ENCODE measurements at places on chromosomes 11 and 22. TPM values are rescaled to one million over a fixed set of nuclear protein-coding genes. Genes with fewer than 3 reads are reported as not detected.
A peak's percentile ranks its signal among the peaks of the same experiment; 100 is the strongest.

DNA sequence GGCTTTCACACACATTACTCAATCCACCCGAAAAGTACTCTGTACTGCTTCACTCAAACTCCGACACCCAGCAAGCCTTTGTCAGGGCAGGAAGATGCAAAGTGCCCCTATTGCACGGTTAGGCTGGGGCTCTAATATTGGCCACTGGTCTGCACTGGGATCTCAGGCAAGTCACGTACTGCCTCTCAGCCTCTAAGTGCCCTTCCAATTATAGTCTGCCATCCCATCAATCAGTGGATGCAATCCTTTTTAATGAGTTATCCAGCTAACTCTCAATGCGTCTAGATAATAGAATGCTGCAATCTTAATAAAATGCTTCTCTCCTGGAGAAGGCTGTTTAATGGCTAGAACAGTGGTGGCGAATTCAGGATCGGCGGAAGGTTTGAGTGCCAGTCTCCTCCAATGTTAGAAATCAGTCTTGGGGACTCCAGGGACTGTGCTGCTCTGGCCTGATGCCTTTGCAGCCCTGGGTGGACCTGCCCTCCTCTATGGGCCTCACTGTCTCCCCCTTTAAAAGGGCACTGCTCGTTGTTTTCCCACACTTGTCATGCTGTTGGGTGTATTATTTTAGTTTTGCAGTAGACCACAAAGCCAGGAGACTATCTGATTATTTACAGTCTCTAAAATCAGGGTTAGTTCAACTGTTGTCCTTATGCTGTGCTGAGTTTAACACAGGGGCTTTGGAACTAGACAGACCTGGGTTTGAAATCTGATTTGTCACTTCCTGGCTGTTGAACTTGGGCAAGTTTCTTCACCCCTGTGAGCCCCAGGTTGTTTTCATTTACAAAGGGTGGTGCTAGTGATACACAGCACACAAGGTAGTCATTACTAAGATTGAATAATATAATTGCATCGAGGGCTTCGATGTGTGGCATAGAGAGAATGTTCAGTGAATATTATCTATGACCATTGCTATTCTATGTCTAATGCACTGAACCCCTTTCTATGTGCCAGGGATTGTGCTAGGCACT is 36.7 kb downstream of the CLMP start:
- no peaks in the 10 kb centered on the region for H3K36me3 ChIP-seq
- no peak overlapping the region for H3K27ac ChIP-seq
- H3K4me1 ChIP-seq: peaks cover 9% of the 10 kb centered on the region
- H3K27me3 ChIP-seq: no peaks in the 10 kb centered on the region

GRCh38 chr11:12853652-12854296 is 155.3 kb upstream of the RASSF10 start:
- H3K27ac ChIP-seq: peak overlapping the region; percentile 88
- H3K27me3 ChIP-seq: no peaks in the 10 kb centered on the region
- H3K4me1 ChIP-seq: peaks cover 70% of the 10 kb centered on the region
- peak; percentile 49 for DNase-seq
- peaks cover 12% of the 10 kb centered on the region for H3K36me3 ChIP-seq

DNA sequence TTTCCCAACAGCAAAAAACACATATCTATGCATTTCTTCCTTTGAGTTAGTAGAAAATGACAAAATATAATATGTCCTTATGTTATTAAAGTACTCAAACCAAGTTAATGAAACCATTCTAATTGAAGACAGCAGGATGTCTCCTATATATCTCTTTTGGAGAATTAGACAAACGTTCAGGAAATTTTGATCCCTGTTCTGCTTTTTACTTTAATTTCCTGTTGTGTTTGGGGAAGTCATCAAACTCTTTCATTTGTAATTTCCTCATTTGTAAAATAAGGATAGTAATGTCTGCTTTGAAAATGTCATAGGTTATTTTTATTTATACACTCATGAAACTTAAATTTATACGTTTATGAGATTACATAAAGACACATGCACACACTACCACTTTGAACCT is 281.8 kb upstream of the ANO5 start:
- H3K36me3 ChIP-seq: no peaks in the 10 kb centered on the region
- H3K4me3 ChIP-seq: no peak overlapping the region
- no peaks in the 10 kb centered on the region for H3K27me3 ChIP-seq
- H3K27ac ChIP-seq: no peak overlapping the region
- H3K4me1 ChIP-seq: peaks cover 17% of the 10 kb centered on the region

OR51E2 gene
- total RNA-seq: not detected

GRCh38 chr11:91921974-91922373 is 302.6 kb upstream of the FAT3 start:
- no peak overlapping the region for H3K27ac ChIP-seq
- no peaks in the 10 kb centered on the region for H3K27me3 ChIP-seq
- no peaks in the 10 kb centered on the region for H3K36me3 ChIP-seq
- H3K4me3 ChIP-seq: no peak overlapping the region
- peak; percentile 38 for DNase-seq

GRCh38 chr11:114163830-114164401 is 104.4 kb downstream of the ZBTB16 start:
- H3K4me3 ChIP-seq: no peak overlapping the region
- H3K4me1 ChIP-seq: peaks cover 8% of the 10 kb centered on the region
- peaks cover 12% of the 10 kb centered on the region for H3K36me3 ChIP-seq
- H3K27ac ChIP-seq: no peak overlapping the region
- H3K27me3 ChIP-seq: peaks cover 94% of the 10 kb centered on the region

DNA sequence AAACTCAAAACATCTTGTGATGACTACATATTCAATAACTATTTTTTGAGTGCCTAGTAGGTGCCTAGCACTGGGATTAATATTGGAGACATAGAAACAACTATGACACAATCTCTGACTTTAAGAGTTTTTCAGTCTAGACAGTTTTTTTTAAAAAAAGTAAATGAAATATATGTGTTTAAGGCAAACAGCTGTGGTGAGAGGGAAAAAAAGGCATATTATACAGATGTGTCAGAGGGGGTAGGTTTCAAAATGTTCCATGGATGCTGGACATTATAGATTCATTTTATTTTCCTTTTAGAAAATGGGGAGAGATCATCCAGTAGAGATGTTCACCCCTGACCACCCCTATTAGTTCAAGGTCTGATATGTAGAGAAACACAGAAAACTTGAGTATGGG is 90.8 kb downstream of the LUZP2 start:
- peak overlapping the region; percentile 86 for H3K27ac ChIP-seq
- H3K4me1 ChIP-seq: peaks cover 42% of the 10 kb centered on the region
- DNase-seq: no peak
- H3K36me3 ChIP-seq: no peaks in the 10 kb centered on the region

DNA sequence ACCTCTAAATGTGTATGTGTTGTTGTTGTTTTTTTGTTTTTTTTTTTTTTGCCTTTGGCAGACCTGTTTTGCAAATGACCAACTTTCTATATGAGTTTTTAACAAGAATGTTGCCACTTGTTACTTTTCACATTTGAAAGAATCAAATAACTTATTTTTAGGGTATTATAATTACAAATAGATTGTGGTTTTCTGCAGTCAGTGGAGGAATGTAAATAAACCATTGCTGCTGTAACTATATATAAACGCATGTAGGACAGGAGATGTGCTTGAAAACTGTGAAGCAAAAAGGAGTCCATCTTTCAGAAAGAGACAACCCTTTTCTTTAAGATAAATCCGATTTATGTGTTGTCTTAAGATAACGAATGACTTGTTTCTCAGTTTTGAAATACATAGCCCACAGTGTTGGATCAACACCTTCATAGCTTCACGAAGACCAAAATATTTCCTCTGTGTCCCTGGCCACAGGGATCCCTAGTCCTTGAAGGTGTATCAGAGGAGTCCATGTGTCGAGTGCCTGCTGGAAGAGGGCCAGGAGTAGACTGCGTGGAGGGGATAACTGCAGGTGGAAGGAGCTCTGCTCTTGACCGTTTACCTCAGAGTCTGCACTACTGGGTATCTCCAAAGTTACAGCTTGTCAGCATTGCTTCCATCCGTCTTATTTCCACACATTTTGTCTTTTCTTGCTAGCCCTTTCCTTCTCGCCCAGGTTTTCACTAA is 24.7 kb downstream of the TNRC6B start:
- no peak overlapping the region for H3K4me3 ChIP-seq
- DNase-seq: no peak
- peaks cover 3% of the 10 kb centered on the region for H3K36me3 ChIP-seq
- H3K4me1 ChIP-seq: no peaks in the 10 kb centered on the region

SLC22A6 gene
- not detected for total RNA-seq

Measured in Calu3 (cell line).